ENCODE measurements at places on chromosomes 3 and 15.

- DNase-seq, result no peak
Measured at GRCh38 chr3:177208223-177208622, 10.9 kb upstream of the TBL1XR1 start.

GRCh38 chr3:194092881-194093301, 43.1 kb upstream of the HES1 start:
- no peak for DNase-seq

GRCh38 chr3:59326246-59327024, 276.6 kb upstream of the CFAP20DC start:
- no peak for DNase-seq

- DNase-seq, result peak; percentile 70
Measured at GRCh38 chr15:74788683-74789151, 6.8 kb downstream of the CSK start.

DNA sequence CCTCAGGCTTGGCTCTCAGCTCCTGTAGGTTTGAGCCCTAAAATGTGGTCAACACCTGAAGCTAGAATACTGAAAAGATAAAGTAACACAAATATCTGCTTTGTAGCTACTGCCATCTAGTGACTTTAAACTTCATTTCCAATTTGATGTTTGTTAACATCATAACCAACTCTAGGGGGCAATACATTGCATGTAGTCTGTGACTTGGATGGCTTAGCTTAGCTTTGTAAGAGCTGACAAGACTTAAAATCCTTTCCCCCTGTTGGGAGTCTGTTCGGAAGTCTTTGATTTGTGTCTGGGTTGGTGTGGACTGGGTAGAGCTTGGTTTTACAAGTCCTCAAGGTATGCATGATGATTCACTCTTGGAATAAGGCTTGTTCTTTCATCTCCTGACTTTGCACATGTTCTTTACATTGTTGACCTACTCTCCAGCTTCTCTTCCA, 51.7 kb downstream of the SCN11A start:
- DNase-seq, result peak; percentile 59

GRCh38 chr15:76163457-76164295, 103.9 kb downstream of the TMEM266 start:
- no peak for DNase-seq

DNA sequence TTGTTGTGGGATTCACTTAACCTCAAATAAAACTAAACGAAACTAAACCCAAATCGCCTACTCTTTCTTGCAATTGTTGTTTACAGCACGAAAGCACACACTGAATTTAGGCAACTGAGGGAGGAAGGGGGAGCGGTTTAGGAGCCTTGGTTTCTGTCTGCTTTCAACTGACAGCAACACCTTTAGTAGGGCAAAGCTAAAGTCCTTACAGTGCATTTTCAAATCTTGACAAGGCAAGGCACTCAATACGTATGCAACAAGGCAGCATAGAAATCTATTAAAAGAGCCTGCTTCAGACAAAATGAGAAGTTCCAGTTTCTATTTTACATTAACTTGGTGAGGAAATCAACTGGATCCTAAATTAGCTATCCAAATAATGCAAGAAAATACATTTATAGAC, 174.6 kb downstream of the CHST2 start:
- peak; percentile 20 for DNase-seq

- DNase-seq, result no peak
Measured at GRCh38 chr3:155166441-155166840, 86.3 kb downstream of the MME start.

All from activated CD4-positive, alpha-beta T cell treated with anti-CD3 and anti-CD28 coated beads, Interleukin-2, amount 50 U/mL, for 16 hours (primary cell).